Activated CD8-positive, alpha-beta T cell treated with anti-CD3 and anti-CD28 coated beads for 36 hours (primary cell): ENCODE measurements at places on chromosomes 5 and 9. TPM values are rescaled to one million over a fixed set of nuclear protein-coding genes. Genes with fewer than 3 reads are reported as not detected.

BNIP1 gene
- total RNA-seq: 25.2 TPM

PCDHGA7 gene
- total RNA-seq: not detected

FRRS1L gene
- not detected for total RNA-seq

APBB3 gene
- total RNA-seq: 24.9 TPM

ERAP2 gene
- 44.5 TPM for total RNA-seq

ROR2 gene
- not detected for total RNA-seq
